ENCODE measurements at places on chromosomes 2 and 18.

DNA sequence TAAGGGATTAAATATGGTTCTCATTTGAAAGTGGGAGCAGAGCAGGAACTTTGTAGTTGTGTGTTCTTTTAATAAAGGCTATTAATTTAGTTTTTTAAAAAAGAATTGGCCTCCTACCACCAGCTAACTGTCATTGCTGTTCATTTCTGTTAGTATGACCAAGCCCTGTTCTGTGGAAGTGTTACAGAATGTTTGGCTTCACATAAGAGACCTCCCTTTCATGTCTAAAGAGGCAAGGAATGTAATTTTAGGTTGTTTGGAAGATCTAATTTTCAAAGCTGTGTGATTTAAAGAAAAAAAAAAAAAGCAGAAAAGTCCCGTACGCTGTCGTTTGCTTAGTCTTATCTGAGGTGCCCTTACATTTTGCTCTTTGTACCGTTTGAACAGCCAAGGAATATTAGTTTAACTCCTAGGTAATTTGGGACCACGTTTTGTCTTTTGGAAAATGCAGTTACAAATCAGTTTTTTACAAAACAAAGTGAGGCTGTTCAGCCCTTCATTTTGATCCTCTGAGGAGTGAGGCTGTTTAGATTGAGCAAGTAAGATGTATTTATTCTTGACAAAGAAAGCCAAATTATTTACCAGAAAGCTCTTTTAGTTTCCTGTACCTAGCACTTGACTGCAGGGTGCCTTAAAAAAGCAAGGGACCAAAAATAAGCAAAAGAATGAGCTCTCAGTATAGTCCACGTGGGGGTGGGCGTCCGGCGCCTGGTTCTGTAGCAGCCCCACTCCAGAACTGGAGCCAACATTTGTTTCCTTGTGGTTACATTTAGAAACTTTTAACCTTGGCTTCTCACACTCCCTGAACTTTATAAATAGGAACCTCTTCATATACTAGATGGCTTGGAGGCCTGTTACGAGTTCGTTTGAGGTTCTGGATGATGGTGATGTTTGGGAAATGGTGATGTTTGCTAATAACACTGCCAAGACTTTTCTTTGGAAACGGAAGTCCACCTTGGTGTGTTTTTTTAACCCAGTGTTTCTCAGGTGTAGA is 136.2 kb downstream of the FMNL2 start:
- no peak for DNase-seq

GRCh38 chr2:112149866-112150435 is 11.8 kb downstream of the FBLN7 start:
- no peak for DNase-seq

DNA sequence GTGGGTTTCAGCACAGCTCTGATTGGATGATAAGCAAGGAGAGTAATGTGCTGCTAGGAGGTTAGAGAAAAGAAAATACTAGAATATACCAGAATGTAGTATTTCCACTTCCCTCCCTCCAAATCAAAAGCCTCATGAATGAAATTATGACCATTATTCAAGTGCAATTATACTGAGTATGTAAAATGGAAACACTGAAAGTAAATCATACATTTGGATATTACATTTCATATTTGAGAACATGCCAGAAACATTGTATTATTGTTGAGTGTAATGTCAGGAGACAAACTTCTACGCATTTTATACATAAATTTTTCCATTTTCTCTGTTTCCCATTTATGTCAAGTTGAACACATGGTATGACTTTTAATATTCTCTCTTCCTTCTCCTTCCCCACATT is 942 bp upstream of the CETN1 start:
- DNase-seq: no peak

DNA sequence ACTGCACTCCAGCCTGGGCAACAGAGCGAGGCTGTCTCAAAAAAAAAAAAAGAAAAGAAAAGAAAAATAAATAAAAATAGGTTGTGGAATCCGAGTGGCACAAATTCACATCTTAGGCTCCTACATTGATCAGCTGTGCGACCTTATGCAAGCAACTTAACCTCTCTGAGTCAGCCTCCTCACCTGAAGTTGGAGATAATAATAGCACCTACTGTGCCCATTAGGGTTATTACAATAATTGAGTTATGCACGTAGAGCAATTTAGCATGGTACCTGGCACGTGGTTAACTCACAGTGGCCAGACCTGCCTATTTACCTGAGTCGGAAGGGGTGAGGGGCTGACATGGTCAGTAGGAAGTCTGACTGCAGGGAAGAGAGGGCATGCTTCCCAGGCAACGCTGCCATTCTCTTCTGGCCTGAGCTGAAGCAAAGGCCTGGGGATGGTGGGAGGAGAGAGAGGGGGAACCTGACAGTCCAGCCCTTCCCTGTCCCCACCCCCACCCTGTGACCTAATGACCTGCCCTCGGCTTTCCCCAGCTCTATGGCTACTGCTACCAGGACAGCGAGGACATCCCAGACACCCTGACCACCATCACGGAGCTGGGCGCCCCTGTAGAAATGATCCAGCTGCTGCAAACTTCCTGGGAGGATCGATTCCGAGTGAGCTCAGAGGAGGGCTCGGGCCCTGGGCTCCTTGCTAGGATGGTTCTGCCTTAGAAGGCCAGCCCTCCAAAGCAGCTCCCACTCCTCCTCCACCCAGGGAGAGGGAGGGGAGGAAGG is 5.1 kb downstream of the PKDCC start:
- DNase-seq: no peak

DNA sequence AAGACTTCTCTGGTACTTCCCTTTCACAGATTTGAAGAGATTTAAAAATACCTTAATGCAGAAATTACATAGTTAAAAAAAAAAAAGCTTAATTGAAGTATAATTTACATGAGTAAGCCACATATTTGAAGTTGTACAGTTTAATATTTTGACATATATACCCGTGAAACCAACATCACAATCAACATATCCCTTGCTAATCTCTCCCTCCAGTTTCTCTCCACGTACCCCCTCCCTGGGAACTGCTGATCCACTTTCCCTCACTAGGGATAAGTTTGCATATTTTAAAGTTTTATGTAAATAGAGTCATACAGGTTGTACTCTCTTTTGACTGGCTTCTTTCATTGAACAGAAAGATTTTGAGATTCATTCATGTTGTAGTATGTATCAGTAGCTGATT is 22.4 kb downstream of the EMILIN2 start:
- no peak for DNase-seq

DNA sequence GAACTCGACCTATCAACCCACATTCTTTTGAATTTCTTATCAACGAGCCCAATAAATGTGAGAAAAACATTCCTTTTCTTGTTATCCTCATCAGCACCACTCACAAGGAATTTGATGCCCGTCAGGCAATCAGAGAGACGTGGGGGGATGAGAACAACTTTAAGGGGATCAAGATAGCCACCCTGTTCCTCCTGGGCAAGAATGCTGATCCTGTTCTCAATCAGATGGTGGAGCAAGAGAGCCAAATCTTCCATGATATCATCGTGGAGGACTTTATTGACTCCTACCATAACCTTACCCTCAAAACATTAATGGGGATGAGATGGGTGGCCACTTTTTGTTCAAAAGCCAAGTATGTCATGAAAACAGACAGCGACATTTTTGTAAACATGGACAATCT is 378.2 kb downstream of the STK39 start:
- DNase-seq: no peak

- DNase-seq: no peak
Observed at GRCh38 chr2:208224802-208225201, 30.1 kb downstream of the IDH1 start.

GRCh38 chr18:51211552-51211951 is 14.1 kb upstream of the MEX3C start:
- no peak for DNase-seq

- DNase-seq: no peak
Observed at GRCh38 chr2:25853038-25853638, 25.1 kb downstream of the ASXL2 start.

DNA sequence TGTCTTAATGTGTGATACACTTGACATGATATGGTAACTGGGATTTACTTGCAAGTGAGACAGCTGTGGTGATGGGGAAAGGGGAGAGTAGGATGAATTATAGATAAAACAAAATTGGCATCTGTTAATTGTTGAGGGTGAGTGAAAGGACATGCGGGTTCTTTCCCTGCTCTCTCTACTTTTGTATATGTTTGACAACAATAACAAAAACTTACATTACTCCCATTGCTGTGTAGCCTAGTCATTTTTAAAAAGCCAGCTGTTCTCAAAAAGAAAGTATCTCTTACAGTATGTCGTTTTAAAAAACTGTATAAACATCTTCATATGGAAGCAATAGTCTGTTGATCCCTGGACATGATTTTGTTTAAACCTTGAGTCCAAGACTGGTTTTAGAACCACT is 117.6 kb downstream of the MYO1B start:
- no peak for DNase-seq

Measured in hindlimb muscle (tissue), 1 donor.